ENCODE measurements at places on chromosomes 16 and 17. TPM values are rescaled to one million over a fixed set of nuclear protein-coding genes. Genes with fewer than 3 reads are reported as not detected.

GRCh38 chr16:86334079-86334635 lies 176.2 kb upstream of the FOXF1 start:
- peaks cover 26% of the 10 kb centered on the region for H3K27me3 ChIP-seq
- H3K27ac ChIP-seq, result no peak overlapping the region
- H3K4me1 ChIP-seq, result no peaks in the 10 kb centered on the region
- no peak for DNase-seq
- H3K4me3 ChIP-seq, result no peak overlapping the region

GRCh38 chr16:70777973-70778406 lies 23.0 kb downstream of the VAC14 start:
- no peak overlapping the region for H3K27ac ChIP-seq
- no peaks in the 10 kb centered on the region for H3K4me1 ChIP-seq
- H3K4me3 ChIP-seq, result no peak overlapping the region

DNA sequence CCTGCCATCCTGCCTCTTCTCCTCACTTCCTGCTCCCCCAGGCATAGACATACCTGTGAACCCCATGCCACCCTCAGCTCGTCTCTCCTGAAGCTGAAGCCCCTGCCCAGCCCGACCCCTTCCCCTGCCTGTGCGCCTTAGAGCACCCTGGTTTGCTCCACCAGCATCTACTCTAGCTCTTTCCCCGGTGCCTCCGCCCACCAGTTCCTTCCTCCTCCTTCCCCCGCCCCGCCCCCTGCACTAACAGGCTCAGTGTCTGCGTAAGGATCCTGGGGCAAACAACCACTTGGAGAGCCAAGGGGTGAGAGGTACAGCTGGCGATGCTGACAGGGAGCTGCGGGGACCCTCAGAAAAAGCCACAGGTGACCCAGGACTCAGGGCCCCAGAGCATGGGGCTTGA lies 1.9 kb downstream of the GPR142 start:
- DNase-seq, result peak; percentile 86
- peaks cover 15% of the 10 kb centered on the region for H3K4me1 ChIP-seq
- peak overlapping the region; percentile 7 for H3K4me3 ChIP-seq
- H3K36me3 ChIP-seq, result no peaks in the 10 kb centered on the region
- H3K27me3 ChIP-seq, result no peaks in the 10 kb centered on the region
- H3K27ac ChIP-seq, result peak overlapping the region; percentile 42

- DNase-seq, result no peak
- H3K36me3 ChIP-seq, result no peaks in the 10 kb centered on the region
- no peaks in the 10 kb centered on the region for H3K4me1 ChIP-seq
- no peaks in the 10 kb centered on the region for H3K27me3 ChIP-seq
- H3K27ac ChIP-seq, result no peak overlapping the region
Observed at GRCh38 chr16:5381481-5381880, 283.9 kb upstream of the EEF2KMT start.

DNA sequence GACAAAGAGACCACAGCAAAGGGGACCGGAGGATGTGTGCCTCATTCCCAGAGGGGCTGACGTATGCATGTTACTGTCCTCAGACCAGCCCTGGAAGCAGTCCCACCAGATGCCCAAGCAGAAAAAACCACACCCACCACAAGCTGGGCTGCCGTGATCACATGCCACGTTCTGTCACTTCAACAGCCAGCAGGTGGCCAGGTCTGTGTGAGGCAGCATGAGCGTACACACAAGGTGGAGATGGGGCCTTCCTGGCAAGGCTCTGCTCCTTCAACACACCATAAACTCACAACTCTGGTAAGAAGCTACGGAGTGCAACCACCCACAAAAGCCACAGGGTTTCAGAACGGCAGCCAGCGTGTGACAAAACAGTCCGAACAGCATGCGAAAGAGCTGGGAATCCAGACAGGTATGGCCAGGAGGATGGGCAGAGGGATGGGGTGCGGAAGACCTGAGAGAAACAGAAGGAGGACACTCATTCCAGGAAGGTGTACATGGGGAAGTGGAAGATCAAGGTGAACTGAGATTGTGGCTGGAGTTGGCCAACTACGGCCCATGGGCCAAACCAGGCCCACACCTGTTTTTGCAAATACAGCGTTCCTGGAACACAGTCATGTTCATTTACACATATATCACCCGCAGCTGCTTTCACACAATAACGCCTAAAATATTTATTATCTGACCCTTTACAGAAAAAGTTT lies 27.9 kb downstream of the MBTPS1 start:
- no peak overlapping the region for H3K4me3 ChIP-seq
- DNase-seq, result peak; percentile 80
- H3K27ac ChIP-seq, result no peak overlapping the region
- H3K36me3 ChIP-seq, result peaks cover 55% of the 10 kb centered on the region

GRCh38 chr17:55567240-55568214 lies 56.3 kb upstream of the SMIM36 start:
- no peak overlapping the region for H3K4me3 ChIP-seq
- no peak overlapping the region for H3K27ac ChIP-seq
- H3K36me3 ChIP-seq, result no peaks in the 10 kb centered on the region
- H3K27me3 ChIP-seq, result peaks cover 4% of the 10 kb centered on the region

DNA sequence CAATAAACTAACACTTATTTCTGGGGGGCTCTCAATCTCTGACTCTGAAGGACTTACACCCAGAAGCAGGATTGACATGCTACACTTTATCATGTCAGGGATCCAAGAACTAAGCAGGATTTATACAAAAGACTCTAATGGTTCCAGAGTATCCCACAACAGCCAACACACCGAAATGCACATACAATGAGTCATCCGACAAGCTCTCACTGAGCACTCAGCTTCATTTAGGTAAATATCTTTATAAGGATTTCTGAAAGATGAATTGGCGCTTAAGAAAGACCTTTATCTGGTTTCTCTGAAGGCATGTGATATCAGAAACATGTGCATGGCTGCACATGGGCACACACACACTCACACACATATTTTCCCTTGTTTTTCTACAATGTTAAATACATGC lies 77.2 kb downstream of the TOX3 start:
- H3K4me3 ChIP-seq, result no peak overlapping the region
- DNase-seq, result no peak
- H3K27ac ChIP-seq, result no peak overlapping the region

DNA sequence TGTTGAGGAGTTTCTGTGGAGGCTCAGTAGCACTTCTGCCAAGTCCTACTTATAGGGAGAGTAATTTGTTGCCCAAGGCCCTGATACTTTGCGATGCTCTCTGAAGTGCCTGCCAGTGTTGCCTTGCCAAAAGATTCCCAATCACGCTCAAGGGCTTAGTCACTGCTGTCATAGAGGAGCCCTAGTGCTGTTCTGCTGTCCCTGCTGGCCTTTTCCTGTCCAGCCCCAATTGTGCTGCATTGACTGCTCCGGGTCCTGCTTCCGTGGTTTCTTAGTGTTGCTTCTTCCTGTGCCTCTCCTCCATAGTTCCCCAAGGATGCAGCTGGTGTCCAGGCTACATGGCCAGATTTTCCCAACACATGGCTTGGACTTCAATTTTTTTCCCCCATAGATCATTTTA lies 13.9 kb downstream of the NUP93 start:
- peaks cover 7% of the 10 kb centered on the region for H3K36me3 ChIP-seq
- H3K27ac ChIP-seq, result no peak overlapping the region
- H3K4me3 ChIP-seq, result no peak overlapping the region
- no peaks in the 10 kb centered on the region for H3K27me3 ChIP-seq
- DNase-seq, result no peak
- peaks cover 36% of the 10 kb centered on the region for H3K4me1 ChIP-seq

GRCh38 chr16:65793781-65794180 lies 572.7 kb upstream of the CDH5 start:
- H3K4me1 ChIP-seq, result no peaks in the 10 kb centered on the region
- H3K27ac ChIP-seq, result no peak overlapping the region
- H3K27me3 ChIP-seq, result no peaks in the 10 kb centered on the region
- no peaks in the 10 kb centered on the region for H3K36me3 ChIP-seq
- H3K4me3 ChIP-seq, result no peak overlapping the region
- no peak for DNase-seq

- peaks cover 49% of the 10 kb centered on the region for H3K4me1 ChIP-seq
- H3K27me3 ChIP-seq, result no peaks in the 10 kb centered on the region
- peaks cover 3% of the 10 kb centered on the region for H3K36me3 ChIP-seq
- H3K27ac ChIP-seq, result peak overlapping the region; percentile 51
- peak; percentile 29 for DNase-seq
Observed at GRCh38 chr17:17685775-17686291, 4.6 kb downstream of the RAI1 start.

- peaks cover 17% of the 10 kb centered on the region for H3K36me3 ChIP-seq
- peak within 1 kb of the TSS; percentile 86 for H3K27ac ChIP-seq
- peak within 1 kb of the TSS; percentile 82 for H3K4me3 ChIP-seq
- peak; percentile 94 for DNase-seq
Observed at GRCh38 chr16:85688586-85689284, at the start of gene GINS2. Gene GINS2 (minus strand): TSS chr16:85688954. CDS start chr16:85688898, 56 bp downstream.

DNA sequence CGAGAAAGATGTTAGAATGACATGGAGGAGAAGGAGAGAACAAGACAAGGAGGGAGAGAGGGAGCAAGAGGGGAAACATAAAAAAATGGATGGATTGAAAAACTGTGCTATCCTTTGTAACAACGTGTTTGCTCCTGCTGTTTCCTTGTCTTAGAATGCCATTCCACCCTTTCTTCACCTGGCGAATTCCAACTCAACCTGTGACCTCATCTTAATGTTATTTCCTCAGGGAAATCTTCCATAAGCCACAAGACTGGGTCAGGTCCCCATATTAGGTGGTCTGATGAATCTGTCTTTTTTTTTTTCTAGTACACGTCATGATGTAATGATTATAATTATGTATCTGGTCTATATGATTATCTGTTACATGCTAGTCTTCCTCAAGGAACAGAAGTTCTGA lies 195.0 kb upstream of the MAF start:
- no peak overlapping the region for H3K27ac ChIP-seq
- DNase-seq, result no peak
- no peaks in the 10 kb centered on the region for H3K27me3 ChIP-seq

GRCh38 chr16:23801378-23801777 lies 34.4 kb upstream of the PRKCB start:
- H3K27ac ChIP-seq, result no peak overlapping the region
- peaks cover 11% of the 10 kb centered on the region for H3K4me1 ChIP-seq
- peak; percentile 88 for DNase-seq
- H3K4me3 ChIP-seq, result no peak overlapping the region

- H3K4me3 ChIP-seq, result no peak overlapping the region
- H3K36me3 ChIP-seq, result peaks cover 53% of the 10 kb centered on the region
- H3K27me3 ChIP-seq, result no peaks in the 10 kb centered on the region
- H3K27ac ChIP-seq, result no peak overlapping the region
- H3K4me1 ChIP-seq, result no peaks in the 10 kb centered on the region
- no peak for DNase-seq
Observed at GRCh38 chr16:4452674-4453073, 21.8 kb downstream of the NMRAL1 start.

DNA sequence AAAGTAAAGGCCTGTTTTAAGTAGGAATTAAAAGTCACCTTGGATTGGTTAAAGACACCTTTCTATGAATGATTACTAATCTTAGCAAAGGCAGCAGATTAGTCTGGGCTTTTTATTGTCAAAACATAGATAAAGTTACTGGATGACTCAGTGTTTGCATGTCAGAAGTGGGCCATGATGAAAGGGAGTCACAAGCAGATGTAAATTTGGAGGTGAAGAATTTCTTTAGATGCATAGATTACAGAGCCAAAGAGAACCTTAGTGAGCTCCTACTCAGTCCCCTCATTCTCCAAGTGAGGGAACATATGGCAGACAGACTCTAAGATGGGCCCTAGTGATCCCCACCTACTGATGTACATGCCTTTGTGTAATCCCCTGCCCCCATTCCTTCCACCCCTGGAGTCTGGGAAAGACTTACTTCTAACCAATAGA lies 124.5 kb downstream of the HS3ST3A1 start:
- DNase-seq, result no peak
- H3K27me3 ChIP-seq, result peaks cover 3% of the 10 kb centered on the region
- H3K36me3 ChIP-seq, result no peaks in the 10 kb centered on the region

DNA sequence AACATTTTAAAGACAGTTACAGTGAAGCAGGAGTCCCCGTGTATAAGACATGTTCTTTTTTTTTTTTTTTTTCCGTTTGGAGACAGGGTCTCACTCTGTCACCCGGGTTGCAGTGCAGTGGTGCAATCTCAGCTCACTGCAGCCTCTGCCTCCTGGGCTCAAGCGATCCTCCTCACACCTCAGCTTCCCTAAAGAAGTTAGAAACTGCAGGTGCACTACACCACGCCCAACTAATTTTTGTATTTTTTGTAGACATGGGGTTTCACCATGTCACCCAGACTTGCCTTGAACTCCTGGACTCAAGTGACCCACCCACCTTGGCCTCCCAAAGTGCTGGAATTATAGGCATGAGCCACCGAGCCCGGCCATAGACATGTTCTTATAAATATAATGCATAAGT lies 3.0 kb downstream of the EVI2B start:
- H3K4me1 ChIP-seq, result peaks cover 54% of the 10 kb centered on the region
- H3K27ac ChIP-seq, result peak overlapping the region; percentile 98
- peaks cover 35% of the 10 kb centered on the region for H3K36me3 ChIP-seq

- no peaks in the 10 kb centered on the region for H3K36me3 ChIP-seq
- peaks cover 10% of the 10 kb centered on the region for H3K4me1 ChIP-seq
- peaks cover 4% of the 10 kb centered on the region for H3K27me3 ChIP-seq
- DNase-seq, result no peak
Observed at GRCh38 chr17:52148288-52148968, 10.1 kb downstream of the CA10 start.

GRCh38 chr17:32870027-32870670 lies 6.8 kb downstream of the MYO1D start:
- no peaks in the 10 kb centered on the region for H3K4me1 ChIP-seq
- no peaks in the 10 kb centered on the region for H3K27me3 ChIP-seq
- no peak overlapping the region for H3K4me3 ChIP-seq
- no peak overlapping the region for H3K27ac ChIP-seq

GRCh38 chr16:69555437-69555836 lies 10.3 kb upstream of the NFAT5 start:
- H3K27ac ChIP-seq, result no peak overlapping the region
- DNase-seq, result no peak
- H3K4me1 ChIP-seq, result peaks cover 24% of the 10 kb centered on the region

- no peaks in the 10 kb centered on the region for H3K4me1 ChIP-seq
- peaks cover 19% of the 10 kb centered on the region for H3K27me3 ChIP-seq
- no peak overlapping the region for H3K4me3 ChIP-seq
- H3K36me3 ChIP-seq, result no peaks in the 10 kb centered on the region
- H3K27ac ChIP-seq, result no peak overlapping the region
Observed at GRCh38 chr17:49932138-49932723, 36.8 kb upstream of the DLX4 start.

DPEP3 gene
- total RNA-seq, result 0.16 TPM

KRTAP4-3 gene
- total RNA-seq, result not detected

KRT25 gene
- total RNA-seq, result not detected

PDILT gene
- not detected for total RNA-seq

TNRC6C gene
- 26.4 TPM for total RNA-seq

CLDN9 gene
- total RNA-seq, result not detected

HSF5 gene
- total RNA-seq, result 3.2 TPM

ZNF821 gene
- total RNA-seq, result 6.2 TPM

BIRC5 gene
- total RNA-seq, result 93.7 TPM
